Activated T-helper 1 cell treated with anti-CD3 and anti-CD28 coated beads, Interleukin-12 subunit alpha, Interleukin-12 subunit beta, Interleukin-2, Interleukin-4 antibody, amounts not matched to agents 30 ng/mL and 10 ng/mL and 1 ng/mL, durations not matched to agents 14 hours and 24 hours and 36 hours (primary cell): ENCODE measurements at places on chromosomes 12 and 14. TPM values are rescaled to one million over a fixed set of nuclear protein-coding genes. Genes with fewer than 3 reads are reported as not detected.

Gene PRPH
- 0.20 TPM in 1 of 2 replicates, not detected in the other for total RNA-seq

Gene TOMM20L
- not detected in 2 replicates for total RNA-seq

Gene BATF
- total RNA-seq, result 213 and 214 TPM in 2 replicates

Gene CPNE6
- not detected in 2 replicates for total RNA-seq

Gene CFAP54
- total RNA-seq, result 0.17 and 0.34 TPM in 2 replicates

Gene ADGRD1
- total RNA-seq, result 0.18 and 0.59 TPM in 2 replicates

Gene GPR137C
- total RNA-seq, result 0.10 and 0.34 TPM in 2 replicates
